NCI-H774 (cell line): ENCODE measurements at places on chromosomes 11 and 22.

DNA sequence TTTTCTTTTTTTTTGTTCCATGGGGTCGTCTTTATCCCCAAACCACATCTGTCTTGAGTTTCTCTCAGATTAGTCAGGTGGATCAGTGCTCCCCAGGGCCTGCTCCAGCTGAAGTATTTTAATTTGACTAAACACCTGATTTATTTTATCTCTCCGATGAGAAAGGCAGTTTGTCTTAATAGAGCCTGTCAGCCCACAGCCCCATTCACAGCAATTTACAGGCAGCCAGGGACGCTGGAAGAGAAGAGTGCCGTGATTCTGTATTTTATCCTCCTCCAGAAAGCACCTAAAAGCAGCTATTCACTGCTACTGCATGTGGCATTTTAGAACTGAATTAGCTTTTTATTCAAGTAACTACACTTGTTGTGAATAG is 164.5 kb downstream of the SOX6 start:
- DNase-seq, result no peak

- DNase-seq, result no peak
These were observed 56.6 kb downstream of the ARHGEF12 start for GRCh38 chr11:120392793-120393192.

GRCh38 chr11:66815646-66816045 is 27.6 kb upstream of the RCE1 start:
- DNase-seq, result no peak

- DNase-seq, result no peak
These were observed 58.3 kb upstream of the AMPD3 start for GRCh38 chr11:10396771-10397170.

- no peak for DNase-seq
These were observed 33.5 kb downstream of the SCUBE2 start for GRCh38 chr11:9057888-9058287.

DNA sequence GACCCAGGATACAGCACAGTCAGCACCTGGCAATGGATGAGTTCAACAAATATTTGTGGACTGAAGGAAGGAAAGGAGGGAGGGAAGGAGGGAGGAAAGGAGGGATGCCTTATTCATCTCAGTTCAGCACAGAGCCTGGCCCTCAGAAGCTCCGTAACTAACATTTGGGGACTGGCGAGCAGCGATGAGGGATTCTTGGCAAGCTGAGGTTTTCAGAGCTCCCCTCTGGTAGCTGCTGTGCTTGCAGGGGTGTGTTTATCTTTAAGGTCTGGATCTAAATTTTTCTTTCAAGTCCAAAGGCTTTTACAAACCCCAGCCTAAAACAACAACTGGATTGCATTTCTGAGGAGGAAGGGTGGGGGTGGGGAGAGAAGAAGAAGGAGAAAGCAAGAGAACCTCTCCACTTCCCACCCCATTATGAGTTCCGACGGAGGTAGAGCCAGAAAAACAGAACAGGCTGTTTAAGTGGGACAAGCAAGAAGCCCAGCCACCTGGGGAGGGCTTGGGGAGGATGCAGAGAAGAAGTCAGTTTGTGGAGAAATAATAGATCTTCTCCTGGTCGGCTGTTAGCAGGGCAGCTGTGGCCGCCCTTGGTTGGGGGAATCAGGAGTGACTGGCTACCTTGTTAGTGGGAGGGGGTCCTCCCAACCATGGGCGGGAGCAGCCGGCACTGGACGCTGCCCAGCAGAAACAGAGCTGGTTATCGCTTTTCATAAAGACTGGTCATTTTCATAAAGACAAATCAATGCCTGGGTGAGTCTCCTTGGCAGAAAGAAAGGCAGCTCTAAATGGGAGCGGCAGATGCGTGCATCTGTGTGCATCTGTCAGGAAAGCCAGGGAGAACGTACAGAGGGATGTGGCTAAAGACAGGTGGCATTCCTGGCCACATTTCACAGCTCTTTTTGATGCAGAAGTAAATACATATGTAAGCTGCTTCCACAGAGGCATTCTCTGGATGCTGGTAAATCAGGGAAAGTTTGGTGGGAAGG is 78.0 kb downstream of the TSPAN18 start:
- no peak for DNase-seq

DNA sequence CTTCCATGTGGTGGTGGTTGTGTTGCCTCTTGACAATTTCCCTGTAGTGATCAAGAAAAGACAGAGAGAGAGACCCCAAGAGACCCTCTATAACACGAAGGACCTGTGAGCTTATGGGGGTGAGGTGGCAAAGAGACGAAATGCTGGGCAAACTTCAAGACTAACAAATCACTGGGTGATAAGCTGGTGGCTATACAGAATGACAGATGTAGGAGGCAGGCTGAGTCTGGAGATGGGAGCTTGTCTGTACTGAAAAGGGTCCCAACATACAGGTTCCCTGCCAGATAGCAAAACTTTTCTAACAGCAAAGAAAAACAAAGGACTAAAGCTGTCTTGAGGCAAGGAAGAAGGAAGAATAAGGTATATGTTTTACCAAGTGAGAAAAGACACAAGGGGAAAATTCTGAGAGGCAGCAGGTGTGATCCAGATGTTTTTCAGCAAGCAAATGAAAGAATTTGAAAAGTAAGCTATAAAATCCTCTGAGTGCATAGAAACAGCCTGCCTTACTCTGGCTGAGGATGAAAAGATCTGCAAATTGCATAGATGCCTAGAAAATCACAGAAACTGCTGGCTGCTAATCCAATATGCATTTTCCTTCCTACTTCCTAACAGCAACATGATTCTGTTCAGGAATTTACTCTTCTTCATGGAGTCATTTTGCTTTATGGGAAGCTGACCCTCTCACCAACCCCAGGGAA is 21.9 kb upstream of the LYVE1 start:
- no peak for DNase-seq

- no peak for DNase-seq
These were observed 19.2 kb downstream of the THAP12 start for GRCh38 chr11:76361776-76362175.

DNA sequence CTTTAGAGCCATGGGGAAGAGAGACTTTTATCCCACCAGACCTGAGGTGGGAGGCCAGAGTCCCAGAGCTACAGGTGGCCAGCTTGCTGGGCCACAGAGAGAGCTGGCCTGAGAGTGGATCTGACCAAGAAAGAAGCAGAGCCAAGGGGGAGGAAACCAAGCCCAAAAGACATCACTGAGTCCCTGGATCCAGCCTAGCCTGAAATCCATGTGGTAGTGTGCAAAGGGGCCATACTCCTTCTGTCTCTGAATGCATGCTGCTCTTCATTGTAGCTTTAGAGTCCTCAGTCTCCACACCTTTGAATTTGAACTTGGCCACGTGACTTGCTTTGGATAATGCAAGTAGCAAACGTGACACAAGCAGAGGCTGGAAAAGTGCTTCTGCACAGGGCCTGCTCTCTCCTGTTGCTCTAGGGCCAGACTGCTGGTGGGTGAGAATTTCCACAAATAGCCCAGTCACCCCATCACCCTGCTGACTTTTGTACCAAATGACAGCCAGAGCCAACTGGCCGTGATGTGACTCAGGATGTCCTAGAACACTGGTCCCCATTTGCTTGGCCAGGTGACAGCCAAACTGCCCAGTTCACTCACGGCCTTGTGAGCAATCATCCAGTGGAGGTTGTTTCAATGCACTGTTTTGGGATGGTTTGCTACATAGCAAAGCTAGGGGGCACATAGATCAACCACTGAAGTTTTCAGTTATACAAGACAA is 93.6 kb downstream of the DHCR7 start:
- no peak for DNase-seq

- DNase-seq, result no peak
These were observed 247.1 kb downstream of the TBC1D22A start for GRCh38 chr22:47009304-47010101.

DNA sequence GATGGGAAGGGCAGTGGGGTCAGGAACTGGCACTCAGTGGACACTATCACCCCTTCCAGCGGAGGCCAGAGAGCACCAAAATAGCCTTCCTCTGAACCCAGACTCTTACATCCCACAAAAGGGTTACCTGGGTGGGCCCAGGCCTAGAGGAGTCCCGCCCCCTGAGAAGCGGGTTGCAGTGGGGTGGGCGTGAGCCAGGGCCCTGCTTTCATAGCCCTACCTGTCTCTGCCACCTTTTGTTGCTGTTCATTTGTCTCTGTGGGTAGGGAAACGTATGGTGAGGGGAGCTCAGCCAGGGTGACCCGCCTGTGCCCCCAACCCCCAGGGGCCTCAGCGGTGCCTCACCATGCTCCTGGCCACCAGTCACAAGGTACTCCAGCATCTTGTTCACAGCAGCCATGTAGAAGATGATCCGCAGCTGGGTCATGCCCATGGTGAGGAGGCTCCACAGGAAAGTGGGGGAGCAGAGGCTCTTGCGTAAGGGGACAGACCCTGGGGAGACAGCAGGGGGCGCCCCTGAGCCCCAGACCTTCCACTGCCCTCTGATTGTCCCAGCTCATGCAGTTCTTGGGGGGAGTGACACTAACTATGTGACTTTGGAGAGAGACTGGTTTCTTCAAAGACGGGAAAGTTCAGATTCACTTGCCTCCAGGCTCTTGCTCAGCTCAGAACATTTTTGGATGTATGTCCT is 24.0 kb downstream of the SLC43A1 start:
- DNase-seq, result no peak

GRCh38 chr22:30354644-30355043 is 2.0 kb downstream of the SF3A1 start:
- no peak for DNase-seq

DNA sequence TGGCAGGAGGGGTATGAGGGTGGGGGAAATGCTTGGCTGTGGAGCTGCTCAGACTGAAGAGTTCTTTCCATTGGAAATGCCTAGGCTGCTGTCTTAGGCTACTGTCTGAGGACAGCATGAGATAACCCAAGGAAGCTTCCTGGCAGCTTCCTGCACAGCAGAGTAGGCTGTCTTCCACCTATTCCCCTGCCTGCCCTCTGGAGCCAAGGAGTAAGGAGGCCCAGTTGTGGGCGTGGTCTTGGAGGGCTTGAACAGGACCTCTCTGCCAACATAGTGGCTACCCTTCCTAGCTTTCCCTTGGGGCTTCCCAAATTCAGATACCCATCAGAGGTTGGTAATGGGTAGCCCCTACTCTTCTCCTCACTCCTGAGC is 25.9 kb downstream of the PHLDB1 start:
- DNase-seq, result no peak

DNA sequence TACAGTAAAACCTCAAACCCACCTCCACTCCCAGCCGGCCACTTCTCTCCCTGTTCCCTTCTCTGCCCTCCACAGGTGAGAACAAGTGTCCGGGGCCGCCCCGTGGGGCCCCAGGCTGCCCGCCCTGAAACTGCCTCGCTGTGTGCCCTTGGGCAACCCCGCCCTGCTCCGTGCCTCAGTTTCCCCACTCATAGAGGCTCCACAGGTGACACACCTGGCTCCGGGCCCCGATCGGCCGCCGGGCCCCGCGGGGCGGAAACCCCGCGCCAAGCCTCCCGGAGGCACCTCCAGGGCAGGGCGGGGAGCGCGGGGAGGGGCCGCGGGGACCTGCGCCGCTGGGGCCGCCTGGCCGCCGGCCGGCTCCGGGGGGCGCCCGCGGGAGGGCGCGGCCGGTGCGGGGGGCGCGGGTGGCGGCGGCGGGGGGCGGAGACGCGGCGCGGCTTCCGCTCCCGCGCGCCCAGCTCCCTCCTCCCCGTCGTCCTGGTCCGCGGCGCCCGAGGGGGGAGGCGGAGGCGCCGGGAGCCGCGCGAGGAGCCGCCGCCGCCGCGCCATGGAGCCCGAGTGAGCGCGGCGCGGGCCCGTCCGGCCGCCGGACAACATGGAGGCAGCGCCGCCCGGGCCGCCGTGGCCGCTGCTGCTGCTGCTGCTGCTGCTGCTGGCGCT is at the start of gene LRP5:
Gene LRP5, plus strand, starts transcription at position 475 of the 663 bp plus-strand sequence. Its CDS starts 124 bp downstream, at position 599.
- DNase-seq, result peak; percentile 28

- DNase-seq, result no peak
These were observed 35.7 kb downstream of the SIK3 start for GRCh38 chr11:117062498-117062897.

GRCh38 chr11:104881117-104881794 is 17.0 kb downstream of the CASP12 start:
- no peak for DNase-seq

DNA sequence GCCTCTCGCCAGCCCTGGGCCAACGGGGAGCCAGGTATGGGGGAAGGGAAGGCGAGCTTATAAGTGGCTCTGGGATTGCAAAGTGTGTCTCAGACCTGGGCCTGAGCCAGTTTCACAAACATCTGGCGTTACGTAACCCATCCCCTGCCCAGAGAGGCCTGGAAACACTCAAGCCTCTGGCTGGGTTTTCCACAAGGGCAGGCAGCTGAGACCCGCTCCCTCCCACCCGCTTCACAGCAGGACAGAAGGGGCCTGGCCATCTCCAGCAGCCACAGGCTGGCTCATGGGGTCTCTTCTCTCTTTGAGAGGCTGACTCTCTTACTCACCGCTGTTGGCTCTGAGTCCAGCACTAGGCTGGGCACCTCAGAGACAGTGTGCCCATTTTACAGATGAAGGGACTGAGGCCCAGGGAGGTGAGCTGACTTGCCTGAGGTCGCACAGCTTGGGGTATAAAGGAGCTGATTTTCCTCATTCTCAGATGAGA is 44.5 kb downstream of the TRIOBP start:
- peak; percentile 15 for DNase-seq

DNA sequence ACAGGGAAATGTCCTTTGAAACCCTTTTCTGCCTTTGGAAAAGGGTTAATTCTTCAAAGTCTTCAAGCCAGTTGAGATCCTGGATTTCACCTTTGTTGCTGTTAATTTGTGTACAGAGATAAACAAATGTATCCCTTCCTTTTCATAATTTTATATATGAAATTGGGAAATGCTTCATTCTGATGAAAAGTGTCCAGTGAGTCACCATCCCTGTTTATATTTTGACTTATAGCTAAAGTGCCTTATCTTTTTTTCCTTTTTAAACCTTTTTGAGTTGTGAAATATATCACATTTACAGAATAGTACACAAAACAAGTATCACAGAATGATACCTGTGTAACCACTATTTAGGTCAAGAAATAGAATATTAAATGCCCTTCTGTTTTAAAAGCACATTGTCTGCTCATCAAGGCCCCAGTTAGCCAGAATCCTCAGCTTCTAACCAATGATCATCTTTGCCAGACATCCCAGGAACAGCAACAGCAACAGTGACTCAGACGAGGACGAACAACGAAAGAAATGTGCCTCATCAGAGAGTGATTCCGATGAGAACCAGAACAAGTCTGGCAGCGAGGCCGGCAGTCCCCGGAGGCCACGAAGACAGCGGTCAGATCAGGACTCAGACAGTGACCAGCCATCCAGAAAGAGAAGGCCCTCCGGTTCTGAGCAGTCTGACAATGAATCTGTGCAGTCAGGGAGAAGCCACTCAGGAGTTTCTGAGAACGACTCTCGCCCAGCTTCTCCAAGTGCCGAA is 27.3 kb downstream of the CTR9 start:
- no peak for DNase-seq

GRCh38 chr11:132357811-132358572 is 987.6 kb downstream of the NTM start:
- DNase-seq, result no peak

- DNase-seq, result no peak
These were observed 5.4 kb downstream of the BEST1 start for GRCh38 chr11:61955422-61956135.

DNA sequence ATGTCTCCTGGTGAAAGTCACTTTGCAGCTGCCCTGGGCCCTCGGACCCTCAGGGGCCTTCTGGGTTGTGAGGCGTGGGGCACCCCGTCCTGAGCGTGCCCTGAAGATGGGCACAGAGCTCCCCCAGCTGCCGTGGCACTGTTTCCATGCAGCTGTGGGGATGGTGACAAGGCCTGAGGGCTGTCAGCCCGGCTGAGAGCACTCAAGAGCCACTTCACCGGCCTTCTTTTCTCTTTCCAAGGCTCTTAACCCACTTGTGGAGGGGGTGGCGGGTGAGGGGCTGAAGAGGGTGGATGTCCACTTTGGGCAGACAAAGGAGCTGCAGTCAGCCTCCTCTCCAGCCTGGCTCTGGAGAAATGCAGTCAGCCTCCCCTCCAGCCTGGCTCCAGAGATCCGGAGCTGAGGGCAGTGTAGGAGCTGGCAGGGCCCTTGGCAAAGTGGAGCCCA is 239.5 kb downstream of the ST3GAL4 start:
- no peak for DNase-seq

- DNase-seq, result no peak
These were observed 17.3 kb downstream of the GALNT18 start for GRCh38 chr11:11604370-11604990.
